ENCODE measurements at places on chromosomes 6 and 20.

DNA sequence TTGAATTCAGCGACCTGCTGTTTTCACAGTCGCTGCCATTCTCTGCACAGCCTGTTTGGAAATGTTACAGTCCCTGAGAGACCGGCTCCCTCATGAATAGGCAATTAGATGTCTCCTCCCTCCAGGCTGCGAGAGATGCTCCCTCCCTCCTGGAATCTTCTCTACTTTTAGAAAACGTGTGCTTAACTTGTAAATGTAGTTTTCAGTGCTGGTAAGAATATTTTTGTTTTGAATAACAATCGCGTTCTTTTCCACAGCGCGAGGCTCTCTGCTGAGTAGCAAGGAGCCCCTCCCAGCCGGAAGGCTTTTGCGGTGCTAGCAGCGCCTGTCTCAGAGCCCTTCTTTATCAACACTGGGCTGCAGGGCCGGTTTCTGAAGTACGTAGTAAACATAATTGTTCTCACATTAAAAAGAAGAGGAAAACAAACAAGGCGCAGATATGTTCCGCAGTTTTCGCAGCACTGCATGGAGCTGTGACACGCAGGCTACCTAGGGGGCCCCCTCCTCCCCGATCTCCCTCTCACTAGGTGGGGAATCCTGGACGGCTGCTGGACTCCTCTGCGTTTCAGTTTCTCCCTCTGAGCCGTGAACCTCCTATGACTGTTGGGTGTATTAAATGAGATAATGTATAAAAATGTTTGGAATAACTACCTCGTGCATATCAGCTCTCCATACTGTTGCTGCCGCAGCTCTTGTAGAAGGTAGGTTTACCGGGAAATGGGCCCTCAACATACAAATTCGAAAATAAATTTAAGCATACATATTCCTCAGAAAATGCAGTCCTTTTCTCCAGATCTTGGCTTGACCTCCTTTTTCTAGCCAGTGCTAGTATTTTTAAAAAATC lies 79.0 kb upstream of the SPACA1 start:
- no peak for DNase-seq

GRCh38 chr6:105184921-105185320 lies 5.1 kb upstream of the POPDC3 start:
- peak; percentile 96 for DNase-seq

GRCh38 chr6:26553264-26553634 lies 15.1 kb downstream of the HMGN4 start:
- peak; percentile 68 for DNase-seq

GRCh38 chr6:158445426-158446085 lies 114.3 kb upstream of the TMEM181 start:
- no peak for DNase-seq

GRCh38 chr6:168916576-168917211 lies 337.0 kb downstream of the THBS2 start:
- DNase-seq = no peak

GRCh38 chr6:357261-357790 lies 34.2 kb upstream of the IRF4 start:
- DNase-seq = no peak

DNA sequence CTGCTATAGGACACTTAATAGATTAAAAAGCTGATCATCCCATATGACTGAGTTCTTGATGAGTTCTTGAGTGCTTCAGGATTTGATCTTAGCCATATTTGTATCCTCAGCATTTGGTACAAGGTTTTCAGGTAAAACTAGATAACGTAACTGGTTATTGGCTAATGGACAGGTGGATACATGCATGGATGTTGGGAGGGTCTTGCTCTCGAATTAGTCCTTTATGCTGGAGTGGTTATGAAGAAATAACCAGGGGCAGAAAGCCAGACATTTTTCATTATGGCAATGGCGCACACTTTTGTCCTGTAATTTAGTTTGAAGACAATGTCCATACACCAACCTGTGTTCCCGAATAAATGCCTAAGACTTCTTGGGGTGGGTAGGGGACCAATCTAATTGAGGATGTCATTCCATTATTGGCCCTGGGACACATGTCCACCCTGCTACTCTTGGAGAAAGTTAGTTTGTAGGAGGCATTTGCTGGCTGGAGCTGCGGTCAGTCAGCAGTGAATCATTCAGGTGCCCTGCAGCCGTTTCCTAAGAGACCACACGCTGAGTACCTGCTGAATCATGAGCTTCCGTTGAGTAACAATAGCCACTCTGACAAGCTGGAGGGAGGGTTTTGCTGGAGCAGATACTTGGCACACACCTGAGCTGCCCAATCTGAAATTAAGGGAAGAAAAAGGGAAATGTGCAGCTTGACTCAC lies 194.4 kb downstream of the FOXA2 start:
- no peak for DNase-seq

GRCh38 chr6:63563235-63563634 lies 9.0 kb upstream of the LOC128125822 start:
- DNase-seq = no peak

GRCh38 chr6:125041740-125042459 lies 79.7 kb downstream of the RNF217 start:
- DNase-seq = peak; percentile 66

- DNase-seq = no peak
These were observed 30.5 kb upstream of the PHACTR3 start for GRCh38 chr20:59573837-59574236.

DNA sequence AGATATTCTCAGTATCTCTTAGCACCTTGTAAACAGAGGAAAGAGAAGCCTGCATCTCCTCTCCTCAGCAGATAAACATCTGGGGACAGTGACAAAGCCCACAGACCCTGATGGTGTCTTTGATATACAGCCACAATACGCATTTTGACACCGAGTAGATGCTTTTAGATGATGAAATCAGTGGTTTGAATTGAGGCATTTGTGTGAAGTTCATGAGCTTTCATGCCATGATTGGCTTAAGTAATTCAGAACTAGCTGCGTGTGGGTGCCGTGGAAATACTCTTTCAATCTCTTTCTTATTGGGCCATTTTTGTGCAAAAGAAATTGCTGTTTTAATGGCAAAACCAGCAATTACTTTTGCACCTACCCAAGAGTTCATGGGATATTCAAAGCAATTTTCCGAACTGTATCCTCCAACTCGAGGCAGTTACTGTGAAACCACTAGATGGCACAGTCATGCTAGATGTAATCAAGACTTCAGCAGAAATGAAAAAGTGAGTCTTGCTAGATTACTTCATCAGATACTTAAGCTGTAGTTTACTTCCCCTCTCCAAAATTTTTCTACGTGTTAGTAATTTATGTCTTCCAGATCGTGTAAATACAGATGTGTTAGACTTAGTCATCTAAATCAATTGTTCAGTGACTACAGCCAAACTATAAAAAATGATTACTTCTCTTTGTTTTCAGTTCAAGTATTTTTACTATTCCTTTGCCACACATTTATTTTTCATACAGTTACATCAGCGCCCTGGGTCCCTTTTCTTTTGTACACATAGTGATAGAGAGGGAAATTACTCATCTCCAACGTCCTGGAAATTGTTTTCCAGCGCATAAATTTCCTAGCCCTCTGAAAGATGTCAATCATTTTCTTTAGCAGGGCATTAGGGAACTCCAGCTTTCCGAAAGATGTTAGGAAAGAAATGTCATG lies 49.4 kb downstream of the IYD start:
- DNase-seq = peak; percentile 87

GRCh38 chr6:52376763-52377162 lies 14.8 kb downstream of the PAQR8 start:
- DNase-seq = no peak

- DNase-seq = no peak
These were observed 33.3 kb downstream of the GSTA3 start for GRCh38 chr6:52876056-52876787.

GRCh38 chr20:24948939-24949679 lies at the start of gene CST7:
Gene CST7 (plus strand): TSS chr20:24949269. CDS start chr20:24949506, 237 bp downstream.
- DNase-seq = no peak

GRCh38 chr6:119234457-119234856 lies 115.1 kb downstream of the MAN1A1 start:
- DNase-seq = no peak

DNA sequence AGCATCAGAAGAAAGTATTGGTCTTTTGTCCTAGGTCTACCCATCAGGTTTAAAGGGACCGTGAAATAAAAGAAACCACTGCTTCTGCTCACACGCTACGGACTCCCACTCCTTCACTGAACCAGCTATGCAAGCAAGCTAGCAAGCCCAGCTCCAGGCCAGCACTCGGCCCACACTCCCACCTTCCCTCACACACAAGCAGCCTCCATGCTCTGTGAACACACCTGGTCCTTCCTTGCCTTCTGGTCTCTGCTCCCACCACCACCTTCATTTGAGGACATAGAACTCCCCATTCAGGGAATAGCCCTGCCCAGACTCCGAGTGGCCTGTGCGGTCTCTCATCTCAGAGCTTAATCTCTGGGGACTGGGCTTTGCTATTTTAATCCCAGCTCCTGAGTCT lies 436.4 kb upstream of the CDH4 start:
- DNase-seq = no peak

DNA sequence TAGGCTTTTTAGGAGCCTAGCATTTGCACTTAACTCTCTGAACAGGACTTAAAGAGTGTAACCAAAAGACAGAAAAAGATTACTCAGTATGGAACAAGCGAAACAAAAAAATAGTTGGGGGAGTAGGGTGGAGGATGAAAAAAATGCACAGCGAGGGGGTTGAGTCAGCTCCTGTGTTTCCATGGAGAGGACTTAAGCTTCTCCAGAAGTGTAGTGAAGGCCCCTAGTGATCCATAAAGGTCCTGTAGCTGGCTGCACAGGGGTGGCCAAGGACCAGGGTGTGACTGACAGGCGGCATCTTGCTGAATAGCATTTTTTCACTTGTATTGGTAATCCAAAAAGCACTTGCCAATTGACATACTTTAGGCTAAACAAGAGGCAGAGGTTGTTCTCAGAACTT lies 533.9 kb downstream of the RFPL4B start:
- peak; percentile 85 for DNase-seq

DNA sequence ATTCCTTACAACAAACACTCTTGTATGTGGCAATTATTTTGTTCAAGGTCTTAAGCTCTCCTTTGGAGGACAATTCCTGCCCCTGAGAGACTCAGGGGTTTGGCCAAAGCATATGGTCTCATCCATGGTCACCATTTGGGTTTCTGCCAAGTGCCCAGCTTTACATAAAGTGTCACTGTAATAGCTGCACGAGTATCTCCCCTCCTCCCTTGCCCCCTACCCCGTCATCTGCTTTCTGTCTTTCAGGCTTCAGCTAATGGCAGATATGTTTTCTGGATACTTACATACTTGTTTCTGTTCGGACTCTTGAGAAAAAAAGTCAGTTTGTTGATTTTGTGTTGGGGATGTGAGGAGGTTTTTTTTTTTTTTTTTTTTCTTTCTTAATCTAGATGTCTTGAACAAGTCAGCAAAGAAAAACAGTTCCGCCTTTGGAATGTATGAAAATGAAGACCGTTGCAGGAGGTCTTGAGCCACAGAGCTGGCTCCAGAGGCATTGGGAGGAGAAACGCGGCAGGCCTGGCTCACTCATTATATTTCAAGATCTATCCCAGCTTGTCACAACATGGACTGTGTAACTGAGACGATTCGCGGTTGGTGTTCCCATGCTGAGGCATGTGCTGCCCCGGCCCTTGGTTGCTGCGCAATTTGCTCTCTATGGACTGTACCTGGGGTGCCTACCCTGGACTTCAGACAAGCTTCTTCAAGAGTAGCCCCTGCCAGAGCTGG lies 32.6 kb upstream of the STX16 start:
- peak; percentile 97 for DNase-seq

DNA sequence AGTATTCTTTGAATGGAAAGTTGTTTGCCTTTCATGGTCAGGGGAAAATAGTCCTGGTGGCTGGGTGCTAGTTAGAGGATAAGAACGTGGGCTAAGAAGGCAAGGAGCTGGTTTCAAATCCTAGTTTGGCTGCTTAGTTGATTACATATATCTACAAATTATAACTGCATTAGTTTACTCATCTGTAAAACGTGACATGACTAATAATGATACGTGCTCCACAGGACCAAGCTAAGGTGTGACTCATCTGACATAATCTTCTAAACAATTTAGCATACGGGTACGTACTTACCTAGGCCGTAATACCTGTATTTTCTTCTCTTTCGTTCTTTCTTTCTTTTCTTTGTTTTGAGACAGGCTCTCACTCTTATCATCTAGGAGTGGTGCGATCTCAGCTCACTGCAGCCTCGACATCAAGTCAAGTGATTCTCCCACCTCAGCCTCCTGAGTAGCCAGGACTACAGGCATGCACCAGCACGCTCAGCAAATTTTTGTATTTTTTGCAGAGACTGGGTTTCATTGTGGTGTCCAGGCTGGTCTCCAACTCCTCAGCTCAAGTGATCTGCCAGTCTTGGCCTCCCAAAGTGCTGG lies 1274.2 kb upstream of the GJE1 start:
- DNase-seq = peak; percentile 47

DNA sequence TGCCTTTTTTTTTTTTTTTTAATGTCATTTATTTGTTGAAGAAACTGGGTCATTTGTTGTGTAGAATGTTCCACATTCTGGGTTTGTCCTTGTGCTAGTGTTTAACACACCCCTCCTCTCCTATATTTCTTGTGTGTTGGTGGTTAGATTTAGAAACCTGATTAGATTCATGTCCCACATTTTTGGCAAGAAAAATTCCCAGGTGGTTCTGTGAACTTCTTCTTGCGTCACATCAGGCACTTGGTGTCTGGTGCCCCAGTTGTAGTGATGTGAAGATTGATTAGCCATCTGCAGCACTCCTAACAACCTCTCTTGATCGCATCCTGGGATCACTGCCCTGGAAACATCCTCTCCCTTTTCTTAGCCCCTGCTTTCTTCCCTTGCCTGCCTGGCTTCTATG lies 7.8 kb downstream of the PIGT start:
- DNase-seq = no peak

DNA sequence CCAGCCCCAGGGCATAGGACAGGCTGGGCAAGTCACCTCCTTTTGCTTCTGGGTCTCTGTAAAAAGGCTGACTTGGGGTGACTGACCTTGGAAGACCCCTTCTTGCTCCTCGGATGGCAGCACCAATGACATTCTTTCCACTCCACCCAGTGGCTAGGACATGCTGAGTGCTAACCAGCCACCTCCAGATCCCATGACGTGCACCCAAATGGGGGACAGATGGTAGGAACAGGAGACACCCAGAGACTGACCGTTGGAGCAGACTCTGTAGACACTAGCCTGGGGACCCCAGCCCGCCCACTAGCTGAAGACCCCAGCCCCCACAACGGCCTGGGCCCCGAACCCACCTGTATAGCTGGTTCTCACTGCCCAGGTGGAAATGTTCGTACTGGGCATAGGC lies 38.3 kb downstream of the ANGPT4 start:
- no peak for DNase-seq

GRCh38 chr6:9766240-9766915 lies 648.5 kb downstream of the TFAP2A start:
- peak; percentile 65 for DNase-seq

DNA sequence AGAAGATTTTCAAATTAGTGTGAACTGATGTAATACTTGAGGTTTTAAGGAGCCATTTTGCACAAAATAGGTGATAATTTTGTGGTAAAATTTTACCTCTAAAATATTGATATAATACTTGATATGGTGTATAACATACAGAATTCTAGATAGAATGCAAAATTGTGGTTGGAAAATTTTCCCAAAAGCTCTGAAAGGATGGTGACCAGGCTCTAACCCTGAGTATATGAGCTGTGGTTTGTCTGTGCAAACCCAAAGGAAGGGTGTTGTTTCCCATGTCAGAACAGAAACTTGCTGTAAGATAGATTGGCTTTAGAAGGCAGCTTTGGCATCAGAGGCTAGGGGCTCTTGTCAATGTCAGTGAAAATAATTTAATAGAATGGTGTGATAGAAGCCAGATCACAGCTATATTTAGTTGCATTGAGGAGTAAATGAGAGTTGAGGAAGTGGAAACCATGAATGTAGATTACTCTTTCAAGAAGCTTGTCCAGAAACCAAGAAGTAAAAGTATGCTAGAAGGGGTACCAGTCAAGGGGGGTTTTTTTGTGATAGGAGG lies 257.7 kb downstream of the FARS2 start:
- DNase-seq = no peak

All from fibroblast of skin of back (primary cell).